ENCODE measurements at places on chromosomes 6 and 20.
A peak's percentile ranks its signal among the peaks of the same experiment; 100 is the strongest.

DNA sequence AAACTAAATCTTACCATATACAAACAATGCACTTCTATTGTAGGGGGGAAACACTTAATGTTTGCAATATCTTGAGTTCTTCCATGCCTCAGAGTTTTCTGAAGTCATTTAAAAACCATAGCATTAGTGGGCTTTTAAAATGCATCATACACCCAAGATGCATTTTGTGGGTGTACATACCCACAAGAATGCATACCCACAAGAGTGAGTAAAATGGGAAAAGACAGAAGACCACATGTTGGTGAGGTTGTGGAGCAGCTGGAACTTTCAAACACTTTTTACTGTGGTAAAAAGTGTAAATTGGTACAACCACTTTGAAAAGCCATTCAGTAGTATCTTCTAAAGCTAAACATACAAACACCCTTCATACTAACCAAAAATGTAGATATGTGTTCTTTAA, 57.5 kb downstream of the CYB5R4 start:
- DNase-seq = no peak

DNA sequence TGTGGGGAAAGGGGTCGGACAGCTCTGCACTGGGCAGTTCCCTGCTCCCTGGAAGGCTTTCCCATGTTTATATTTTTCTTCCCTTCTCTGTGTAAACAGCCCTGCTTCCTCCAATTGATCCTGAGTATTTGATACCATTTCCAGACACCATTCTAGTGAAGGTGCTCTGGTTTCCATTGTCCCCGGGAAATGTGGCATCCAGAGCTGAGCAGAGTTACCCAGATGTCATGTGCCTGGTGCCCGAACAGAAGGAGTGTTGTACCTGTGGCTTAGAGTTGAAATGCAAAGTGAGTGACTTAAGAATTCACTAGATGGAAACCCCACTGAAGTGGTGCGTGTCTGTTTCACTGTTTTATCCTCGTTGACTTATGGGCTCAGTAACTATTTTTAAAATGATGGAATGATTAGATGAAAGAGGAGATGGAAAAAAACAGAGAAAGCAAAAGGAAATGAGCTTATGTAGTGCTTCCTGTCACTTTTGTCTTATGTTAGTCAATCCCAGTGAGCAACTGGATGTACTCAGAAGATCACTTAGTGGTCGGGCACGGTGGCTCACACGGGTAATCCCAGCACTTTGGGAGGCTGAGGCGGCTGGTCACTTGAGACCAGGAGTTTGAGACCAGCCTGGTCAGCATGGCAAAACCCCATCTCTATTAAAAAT, 83.8 kb downstream of the SASH1 start:
- no peak for DNase-seq

DNA sequence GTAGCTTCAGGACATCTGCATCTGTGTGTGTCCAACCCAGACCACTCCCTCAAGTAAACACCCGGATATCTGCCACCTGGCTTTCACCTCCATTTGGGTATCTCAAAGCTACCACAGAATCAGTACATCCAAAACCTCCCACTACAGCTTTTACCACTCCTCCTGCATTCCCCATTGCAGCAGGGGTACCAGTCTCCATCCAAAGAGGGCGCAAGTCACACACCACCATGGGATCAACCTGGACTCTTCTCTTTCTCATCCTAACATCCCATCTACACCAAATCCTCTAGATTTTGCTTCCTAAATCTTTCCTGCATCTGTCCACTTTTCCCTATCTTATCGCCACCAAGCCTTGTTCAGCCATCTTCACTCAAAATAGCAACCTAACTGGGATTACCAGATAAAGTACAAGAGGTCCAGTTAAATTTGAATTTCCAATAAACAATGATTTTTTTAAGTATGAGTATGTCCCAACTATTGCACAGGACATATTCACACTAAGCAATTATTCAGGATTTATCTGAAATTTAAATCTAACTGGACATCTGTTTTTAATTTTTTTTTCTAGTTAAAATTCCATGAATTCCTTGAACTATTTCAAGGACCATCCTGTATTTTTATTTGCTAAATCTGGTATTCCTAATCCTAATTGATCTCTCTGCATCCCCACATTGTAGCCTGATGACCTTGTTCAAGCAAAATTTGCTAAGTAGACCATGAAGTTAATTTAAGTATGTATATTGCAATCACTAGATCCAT, 164.3 kb upstream of the MLN start:
- no peak for DNase-seq

GRCh38 chr6:3372912-3373554, 83.8 kb downstream of the SLC22A23 start:
- DNase-seq = no peak

DNA sequence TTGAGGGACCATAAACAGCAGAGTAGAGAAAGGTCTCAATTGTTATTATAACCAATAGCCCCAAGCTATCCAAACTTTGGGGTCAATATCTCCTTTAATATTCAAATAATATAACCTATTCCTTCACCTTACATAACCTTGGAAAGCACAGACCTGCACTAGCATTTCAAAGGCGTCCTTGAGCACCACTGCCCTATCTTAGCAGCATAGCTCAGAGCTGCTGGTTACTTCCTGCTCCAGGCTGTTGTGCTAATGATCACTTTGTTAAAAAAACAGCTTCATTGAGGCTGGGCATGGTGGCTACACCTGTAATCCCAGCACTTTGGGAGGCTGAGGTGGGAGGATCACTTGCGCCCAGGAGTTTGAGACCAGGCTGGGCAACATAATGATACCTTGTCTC, 10.5 kb downstream of the SLC35D3 start:
- DNase-seq = no peak

- DNase-seq = no peak
Measured at GRCh38 chr6:117992856-117993255, 85.8 kb downstream of the SLC35F1 start.

GRCh38 chr6:158322724-158323560, 10.7 kb downstream of the TULP4 start:
- no peak for DNase-seq

- no peak for DNase-seq
Measured at GRCh38 chr6:7159790-7160525, 52.2 kb downstream of the RREB1 start.

DNA sequence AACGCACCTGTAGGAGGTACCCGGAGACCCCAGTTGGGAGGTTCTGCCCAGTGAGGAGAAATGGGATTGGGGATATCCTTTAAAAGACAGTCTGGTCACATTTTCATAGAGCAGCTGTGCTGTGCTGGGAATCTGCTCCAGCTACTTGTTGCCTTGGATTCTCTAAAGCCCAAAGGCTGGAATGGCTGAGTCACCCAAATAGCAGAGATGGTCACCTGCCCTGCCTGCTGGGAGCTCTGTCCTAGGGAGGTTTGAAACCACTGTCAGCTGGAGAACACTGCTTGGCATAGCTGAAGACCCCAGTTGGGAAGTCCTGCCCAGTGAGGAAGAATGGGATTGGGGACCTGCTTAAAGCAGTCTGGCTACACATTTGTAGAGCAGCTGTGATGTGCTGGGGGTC, 34.8 kb upstream of the TFB1M start:
- no peak for DNase-seq

DNA sequence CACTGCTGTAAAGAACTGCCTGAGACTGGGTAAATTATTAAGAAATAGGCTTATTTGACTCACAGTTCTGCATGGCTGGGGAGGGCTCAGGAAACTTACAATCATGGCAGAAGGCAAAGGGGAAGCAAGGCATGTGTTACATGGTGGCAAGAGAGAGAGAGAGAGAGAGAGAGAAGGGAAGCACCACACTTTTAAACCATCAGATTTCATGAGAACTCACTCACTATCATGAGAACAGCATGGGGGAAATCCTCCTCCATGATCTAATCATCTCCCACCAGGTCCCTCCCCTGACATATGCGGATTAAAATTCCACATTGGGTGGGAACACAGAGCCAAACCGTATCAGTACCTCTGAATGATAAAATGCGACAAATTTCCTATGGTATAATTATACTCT, 203.9 kb upstream of the MARCKS start:
- DNase-seq = no peak

- no peak for DNase-seq
Measured at GRCh38 chr20:11350126-11351005, 567.3 kb upstream of the BTBD3 start.

- DNase-seq = no peak
Measured at GRCh38 chr6:56292505-56293181, 45.3 kb upstream of the COL21A1 start.

DNA sequence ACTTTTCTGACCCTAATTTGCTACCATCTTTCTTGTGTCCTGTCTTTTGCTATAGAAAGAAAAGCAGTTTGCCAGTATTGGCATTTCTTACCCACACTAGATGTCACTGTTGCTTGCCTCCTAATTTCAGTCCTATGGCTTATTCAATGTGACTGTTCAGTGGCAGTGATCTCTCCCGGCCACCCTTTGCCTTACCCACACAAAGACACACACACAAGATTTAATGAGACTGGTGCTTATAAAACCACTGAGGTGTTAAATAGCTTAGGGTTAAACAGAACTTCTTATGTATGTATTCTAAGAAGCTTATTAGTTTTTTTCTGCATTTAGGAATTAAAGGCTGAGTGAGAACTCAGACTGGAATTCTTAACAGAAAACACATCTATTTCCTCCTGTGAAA, 233.6 kb upstream of the ASCC3 start:
- DNase-seq = no peak

- DNase-seq = no peak
Measured at GRCh38 chr6:117728626-117729025, 53.4 kb downstream of the NUS1 start.

GRCh38 chr6:29589423-29590048, 4.6 kb downstream of the OR2H2 start:
- peak; percentile 59 for DNase-seq

DNA sequence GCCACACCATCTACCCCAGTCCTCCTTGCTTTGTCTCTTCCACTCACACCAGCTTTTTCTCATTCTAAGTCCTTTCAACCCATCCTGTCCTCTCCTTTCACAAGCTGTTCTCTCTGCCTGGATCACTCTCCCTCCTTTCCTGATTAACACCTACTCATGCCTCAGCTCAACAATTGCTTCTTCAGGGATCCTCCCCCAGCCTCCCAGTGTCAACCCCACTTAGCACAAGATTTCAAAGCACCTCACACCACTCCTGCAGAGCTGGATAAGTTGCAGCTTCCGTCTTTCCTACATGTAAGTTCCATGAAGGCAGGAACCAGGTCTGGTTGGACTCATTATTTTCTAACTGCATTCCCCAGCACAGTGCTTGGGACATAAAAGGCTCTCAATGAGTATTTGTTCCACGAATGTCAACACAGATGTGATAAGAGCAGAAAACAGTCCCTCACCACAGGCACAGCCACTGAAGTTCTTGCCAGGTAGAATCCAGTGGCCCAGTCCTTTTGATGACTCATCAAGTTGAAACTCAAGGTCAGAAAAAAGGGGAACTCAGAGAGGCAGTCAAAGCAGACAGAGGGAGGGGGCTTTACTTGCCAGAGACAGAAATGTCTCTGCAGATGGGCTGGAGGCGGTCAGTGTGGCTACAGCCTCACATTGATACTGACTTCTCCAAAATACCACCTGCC, 193.4 kb upstream of the PRDM1 start:
- DNase-seq = no peak

- no peak for DNase-seq
Measured at GRCh38 chr20:20780127-20780824, 67.8 kb upstream of the RALGAPA2 start.

- no peak for DNase-seq
Measured at GRCh38 chr20:39829661-39830060, 859.4 kb downstream of the MAFB start.

- no peak for DNase-seq
Measured at GRCh38 chr6:144411531-144412165, 126.5 kb downstream of the UTRN start.
